ENCODE measurements at places on chromosomes 3 and 15. TPM values are rescaled to one million over a fixed set of nuclear protein-coding genes. Genes with fewer than 3 reads are reported as not detected.

The TRPM1 gene
- not detected for total RNA-seq

The CPB1 gene
- not detected for total RNA-seq

GRCh38 chr15:98401029-98401428 is 247.3 kb upstream of the IGF1R start:
- no peaks in the 10 kb centered on the region for H3K27me3 ChIP-seq
- no peaks in the 10 kb centered on the region for H3K4me1 ChIP-seq
- H3K36me3 ChIP-seq = no peaks in the 10 kb centered on the region
- DNase-seq = no peak
- H3K4me3 ChIP-seq = no peak overlapping the region

- no peak overlapping the region for H3K4me3 ChIP-seq
- no peaks in the 10 kb centered on the region for H3K4me1 ChIP-seq
- no peak overlapping the region for H3K27ac ChIP-seq
- H3K36me3 ChIP-seq = no peaks in the 10 kb centered on the region
- no peak for DNase-seq
- peaks cover 54% of the 10 kb centered on the region for H3K27me3 ChIP-seq
Measured at GRCh38 chr3:123036352-123037014, 8.9 kb upstream of the SEMA5B start.

DNA sequence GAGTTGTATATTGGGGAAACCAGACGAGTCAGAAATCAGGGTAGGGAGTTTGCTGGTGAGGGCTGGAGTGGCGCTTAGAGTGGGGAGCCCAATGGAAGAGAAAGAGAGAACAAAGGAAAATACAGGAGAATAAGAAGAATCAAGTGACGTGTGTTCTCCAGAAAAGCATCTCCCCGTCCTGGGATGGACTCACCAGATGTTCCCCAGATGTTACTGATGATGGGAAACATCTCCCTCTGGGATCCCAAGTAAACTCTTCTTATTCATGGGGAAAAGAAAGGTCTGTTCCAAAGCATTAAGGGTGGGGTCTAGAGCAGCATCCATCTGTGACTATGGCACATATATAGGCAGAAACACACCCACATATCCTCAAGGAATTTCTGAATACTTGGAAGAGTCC is 3.0 kb upstream of the CSRNP1 start:
- peaks cover 23% of the 10 kb centered on the region for H3K4me1 ChIP-seq
- no peak overlapping the region for H3K27ac ChIP-seq
- H3K4me3 ChIP-seq = no peak overlapping the region
- peaks cover 11% of the 10 kb centered on the region for H3K36me3 ChIP-seq

DNA sequence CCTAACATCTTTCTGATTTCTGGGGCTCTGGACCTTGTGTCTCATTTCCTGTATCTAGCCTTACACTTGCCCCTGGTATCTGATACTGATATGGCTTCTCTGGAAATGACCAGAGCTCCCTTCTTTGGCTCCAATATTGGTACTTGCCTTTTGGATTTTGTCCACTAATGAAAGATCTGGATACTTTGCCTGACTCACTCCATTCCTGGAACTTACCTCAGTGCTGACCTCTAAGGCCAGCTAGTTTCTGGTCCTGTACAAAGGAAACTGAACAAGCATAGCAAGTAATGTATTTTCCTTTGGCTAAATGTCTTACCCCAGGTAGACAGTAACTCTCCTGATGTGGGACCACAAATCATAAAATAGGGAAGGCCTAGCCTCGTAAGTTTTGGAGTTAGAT is 93.8 kb upstream of the SLC4A7 start:
- no peak for DNase-seq
- no peaks in the 10 kb centered on the region for H3K4me1 ChIP-seq
- no peaks in the 10 kb centered on the region for H3K36me3 ChIP-seq
- H3K4me3 ChIP-seq = no peak overlapping the region
- no peak overlapping the region for H3K27ac ChIP-seq

GRCh38 chr3:20346916-20347315 is 160.9 kb upstream of the SGO1 start:
- H3K36me3 ChIP-seq = no peaks in the 10 kb centered on the region
- no peak overlapping the region for H3K4me3 ChIP-seq
- H3K27ac ChIP-seq = no peak overlapping the region
- H3K27me3 ChIP-seq = no peaks in the 10 kb centered on the region
- no peaks in the 10 kb centered on the region for H3K4me1 ChIP-seq

DNA sequence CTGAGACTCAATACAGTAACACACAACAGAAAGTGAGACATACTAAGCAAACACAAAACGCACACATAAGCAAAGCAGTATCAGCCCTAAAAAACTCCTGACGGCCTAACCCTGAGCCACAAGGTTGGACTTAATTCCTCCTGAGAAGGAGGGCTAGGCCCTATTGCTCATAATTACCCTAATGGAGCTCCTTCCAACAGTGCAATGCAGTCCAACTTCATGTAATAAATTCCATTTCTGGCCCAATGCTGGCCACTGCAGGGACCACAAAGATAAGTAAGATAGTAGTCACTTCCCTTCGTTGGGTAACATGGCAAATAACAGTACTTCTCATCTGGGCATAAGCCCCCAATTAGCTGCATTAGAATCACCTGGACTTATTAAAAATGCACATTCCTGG is 4.2 kb downstream of the VPS39 start:
- H3K27ac ChIP-seq = no peak overlapping the region
- H3K27me3 ChIP-seq = no peaks in the 10 kb centered on the region
- H3K4me3 ChIP-seq = no peak overlapping the region

DNA sequence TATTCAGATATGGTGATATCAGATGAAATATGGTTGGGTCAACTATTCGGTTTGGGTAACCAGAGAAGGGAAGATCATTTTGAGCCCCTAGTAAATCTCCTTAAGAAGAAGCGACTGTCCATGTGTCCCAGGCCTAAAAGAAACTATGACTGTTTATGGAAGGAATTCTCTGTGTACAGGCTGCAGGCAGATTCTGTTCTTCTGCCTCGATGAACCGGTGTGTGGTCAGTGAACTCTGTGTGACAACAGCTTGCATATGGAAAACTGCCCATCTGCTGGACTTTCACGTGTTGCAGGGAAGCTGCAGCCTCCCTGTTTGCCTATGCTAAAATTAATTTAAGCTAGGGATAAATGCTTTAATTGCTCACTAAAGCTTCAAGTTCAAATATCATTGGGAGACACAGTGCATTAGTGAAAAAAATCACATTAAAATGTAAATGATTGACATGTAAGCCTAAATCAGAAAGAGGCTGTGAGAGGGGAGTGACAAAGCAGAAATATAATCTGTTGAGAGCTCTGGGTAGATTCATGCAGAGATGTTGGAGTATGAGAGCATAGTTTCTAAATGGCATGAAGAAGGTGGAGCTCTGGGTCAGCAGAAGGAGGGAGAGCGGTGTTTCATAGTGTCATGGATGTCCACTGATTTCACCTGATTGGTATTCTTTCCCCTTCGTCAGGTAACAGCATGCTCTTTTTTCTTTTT is 65.4 kb upstream of the PFN2 start:
- no peak overlapping the region for H3K4me3 ChIP-seq
- H3K27ac ChIP-seq = no peak overlapping the region
- no peaks in the 10 kb centered on the region for H3K4me1 ChIP-seq
- H3K27me3 ChIP-seq = peaks cover 6% of the 10 kb centered on the region
- no peak for DNase-seq
- no peaks in the 10 kb centered on the region for H3K36me3 ChIP-seq

DNA sequence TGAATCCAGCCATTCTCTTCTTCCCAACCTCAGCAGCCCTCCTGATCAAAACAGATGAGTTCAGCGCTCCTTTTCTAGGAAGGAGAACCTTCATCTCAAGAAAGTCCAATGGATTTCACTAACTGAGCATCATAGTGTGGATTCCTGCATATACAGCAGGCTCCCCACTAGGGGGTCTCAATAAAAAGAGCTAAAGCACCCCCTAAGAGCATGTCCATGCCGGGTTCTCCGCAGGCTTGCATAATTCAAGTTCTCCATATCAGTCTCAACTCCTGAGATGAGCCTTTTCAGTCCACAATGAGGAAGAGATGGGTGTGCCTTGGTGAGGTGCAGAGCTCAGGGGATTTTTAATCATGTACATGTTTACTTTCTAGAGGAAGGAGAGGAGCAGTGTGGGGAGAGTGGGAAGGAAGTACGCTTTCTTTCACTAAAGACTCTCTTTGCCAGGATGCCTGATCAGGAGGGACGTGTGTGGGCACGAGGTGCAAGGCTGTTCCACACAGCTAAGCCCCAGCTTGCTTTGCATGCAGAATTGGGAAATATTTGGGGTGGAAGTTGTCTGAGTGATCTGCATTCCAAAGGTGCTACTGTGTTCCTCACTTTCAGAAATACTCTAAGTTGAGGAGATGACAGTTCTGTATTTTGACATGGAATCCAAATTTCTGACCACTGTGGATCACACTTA is 563.5 kb downstream of the OCA2 start:
- no peaks in the 10 kb centered on the region for H3K27me3 ChIP-seq
- H3K27ac ChIP-seq = no peak overlapping the region
- no peaks in the 10 kb centered on the region for H3K36me3 ChIP-seq
- H3K4me1 ChIP-seq = no peaks in the 10 kb centered on the region
- H3K4me3 ChIP-seq = no peak overlapping the region

DNA sequence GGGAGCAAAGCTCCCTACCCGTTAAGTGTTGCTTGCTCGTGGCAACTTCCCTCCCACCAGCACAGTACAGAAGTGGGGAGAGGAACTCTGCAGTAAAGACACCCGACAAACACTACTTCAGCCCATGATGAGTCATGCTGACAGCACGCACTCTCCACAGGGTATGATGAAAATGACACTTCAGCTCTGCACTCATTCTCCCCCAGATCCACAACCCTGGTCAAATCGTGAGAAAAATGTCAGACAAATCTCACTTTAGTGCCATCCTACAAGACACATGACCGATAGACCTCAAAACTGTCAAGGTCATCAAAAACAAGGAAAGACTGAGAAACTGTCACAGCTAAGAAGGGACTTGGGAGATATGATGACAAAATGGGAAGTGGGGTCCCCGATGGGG is 278.9 kb downstream of the OCA2 start:
- H3K27me3 ChIP-seq = no peaks in the 10 kb centered on the region
- H3K36me3 ChIP-seq = no peaks in the 10 kb centered on the region
- H3K4me3 ChIP-seq = no peak overlapping the region
- no peak for DNase-seq
- no peaks in the 10 kb centered on the region for H3K4me1 ChIP-seq

GRCh38 chr3:182252802-182253201 is 540.5 kb upstream of the ATP11B start:
- no peak for DNase-seq
- H3K4me1 ChIP-seq = peaks cover 3% of the 10 kb centered on the region
- H3K4me3 ChIP-seq = no peak overlapping the region
- no peaks in the 10 kb centered on the region for H3K27me3 ChIP-seq
- H3K27ac ChIP-seq = no peak overlapping the region

The SCAMP5 gene
- 0.60 TPM for total RNA-seq

DNA sequence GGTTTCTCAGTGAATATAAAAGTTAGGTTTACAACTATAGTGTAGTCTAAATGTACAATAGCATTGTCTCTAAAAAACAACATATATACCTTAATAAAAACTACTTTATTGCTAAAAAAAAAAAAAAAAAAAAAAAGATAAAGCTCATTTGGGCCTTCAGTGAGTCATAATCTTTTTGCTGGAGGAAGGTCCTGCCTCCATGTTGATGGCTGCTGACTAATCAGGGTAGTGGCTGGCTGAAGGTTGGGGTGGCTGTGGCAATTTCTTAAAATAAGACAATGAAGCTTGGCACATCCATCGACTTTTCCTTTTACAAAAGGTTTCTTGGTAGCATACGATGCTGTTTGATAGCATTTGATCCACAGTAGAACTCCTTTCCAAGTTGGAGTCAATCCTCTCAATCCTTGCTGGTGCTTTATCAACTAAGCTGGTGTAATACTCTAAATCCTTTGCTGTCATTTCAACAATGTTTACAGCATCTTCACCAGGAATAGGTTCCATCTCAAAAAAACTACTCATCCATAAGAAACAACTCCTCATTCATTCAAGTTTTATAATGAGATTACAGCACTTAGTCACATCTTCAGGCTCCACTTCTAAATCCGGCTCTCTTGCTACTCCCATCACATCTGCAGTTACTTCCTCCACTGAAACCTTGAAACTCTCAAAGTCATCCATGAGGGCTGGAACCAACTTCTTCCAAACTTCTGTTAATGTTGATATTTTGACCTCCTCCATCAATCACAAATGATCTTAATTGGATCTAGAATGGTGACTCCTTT is 13.3 kb downstream of the ZNF280D start:
- H3K4me1 ChIP-seq = peaks cover 2% of the 10 kb centered on the region
- DNase-seq = no peak
- no peak overlapping the region for H3K4me3 ChIP-seq
- H3K27ac ChIP-seq = no peak overlapping the region
- H3K27me3 ChIP-seq = no peaks in the 10 kb centered on the region

The NANOGP8 gene
- not detected for total RNA-seq

The RETNLB gene
- total RNA-seq = not detected

DNA sequence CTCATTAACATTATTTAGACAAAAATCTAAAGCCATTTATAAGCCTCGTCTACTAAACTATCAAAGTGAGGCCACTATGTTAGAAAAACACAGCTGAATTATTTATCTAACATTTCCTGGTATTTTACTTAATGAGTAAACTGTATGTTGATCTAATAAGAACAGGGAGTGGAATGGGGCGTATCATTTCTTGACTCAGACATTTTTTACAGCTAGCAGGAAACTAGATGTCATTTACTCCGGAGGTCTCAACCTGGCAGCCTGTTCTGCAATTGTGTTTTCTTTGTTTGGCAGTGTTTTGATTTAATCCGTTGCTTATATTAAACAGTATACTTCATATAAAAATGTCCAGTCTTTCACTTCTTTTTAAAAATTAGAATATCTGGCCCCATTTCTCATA is 79.1 kb upstream of the ABI3BP start:
- peaks cover 11% of the 10 kb centered on the region for H3K27me3 ChIP-seq
- H3K36me3 ChIP-seq = no peaks in the 10 kb centered on the region
- no peak for DNase-seq
- peaks cover 2% of the 10 kb centered on the region for H3K4me1 ChIP-seq
- no peak overlapping the region for H3K27ac ChIP-seq

The CXCR6 gene
- total RNA-seq = 53.8 TPM

The GHSR gene
- not detected for total RNA-seq
